CD4-positive, alpha-beta T cell treated with Interleukin-12 subunit alpha and Interleukin-12 subunit beta, for 1 hour (primary cell): ENCODE measurements at places on chromosomes 2 and 18.

GRCh38 chr2:112758711-112759110, 5.7 kb downstream of the CKAP2L start:
- DNase-seq, result no peak

DNA sequence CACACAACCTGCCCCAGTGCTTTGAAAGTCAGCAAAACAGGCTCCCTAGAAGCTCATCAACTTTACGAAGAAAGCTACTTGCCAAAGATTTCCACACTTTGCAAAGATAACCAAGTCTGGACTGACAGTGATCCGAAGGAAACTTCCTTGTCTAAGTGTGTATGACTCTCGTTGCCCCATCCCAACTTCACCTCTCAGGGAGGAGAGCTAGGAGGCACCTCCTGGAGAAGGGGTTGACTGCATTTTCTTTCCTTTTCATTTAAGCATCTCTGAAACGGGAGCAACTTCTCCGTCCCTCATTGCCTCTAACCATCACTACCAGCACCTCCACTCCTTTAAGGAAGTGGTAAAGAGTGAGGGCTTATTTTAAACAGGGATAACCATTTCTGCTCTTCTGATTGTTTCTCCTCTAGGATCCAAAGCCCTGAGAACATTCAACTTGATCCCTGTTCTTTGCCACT, 7.0 kb downstream of the ZEB2 start:
- DNase-seq, result no peak

DNA sequence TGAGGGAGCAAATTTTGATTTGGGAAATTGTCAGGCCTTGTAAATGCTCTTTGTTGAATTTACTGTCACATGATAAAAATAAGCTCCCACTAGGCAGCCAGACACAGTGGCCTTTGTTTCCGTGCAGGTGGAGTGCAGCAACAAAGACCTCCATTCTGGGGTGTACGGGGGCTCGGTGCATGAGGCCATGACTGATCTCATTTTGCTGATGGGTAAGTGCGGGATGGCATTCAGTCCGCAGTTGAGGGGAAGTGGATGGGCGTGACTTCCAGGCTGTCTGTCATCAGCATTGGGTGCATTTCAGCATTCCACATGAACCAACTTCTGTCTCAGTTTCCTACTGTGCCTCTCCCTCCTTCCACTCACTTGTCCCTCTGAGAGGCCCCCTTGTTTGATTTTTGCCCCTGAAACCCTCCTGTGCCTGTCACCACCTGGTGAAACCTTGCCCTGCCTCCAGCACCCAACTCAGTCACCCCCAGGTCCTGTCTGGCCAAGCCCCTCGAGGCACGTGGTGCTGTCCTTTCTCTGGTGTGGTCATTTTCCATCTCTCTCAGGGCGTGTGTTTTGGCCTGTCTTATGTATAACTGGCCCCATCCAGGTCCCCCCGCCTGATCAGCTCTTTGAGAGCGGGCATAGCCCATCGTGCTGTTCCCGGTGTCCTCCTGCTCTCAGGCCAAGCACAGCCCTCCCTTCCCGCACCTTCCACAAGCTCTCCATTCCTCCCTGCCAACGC, 16.3 kb downstream of the CNDP2 start:
- DNase-seq, result no peak

- no peak for DNase-seq
Observed at GRCh38 chr2:143955401-143956065, 564.4 kb downstream of the ZEB2 start.

- DNase-seq, result no peak
Observed at GRCh38 chr2:59806486-59806885, 747.0 kb downstream of the BCL11A start.

DNA sequence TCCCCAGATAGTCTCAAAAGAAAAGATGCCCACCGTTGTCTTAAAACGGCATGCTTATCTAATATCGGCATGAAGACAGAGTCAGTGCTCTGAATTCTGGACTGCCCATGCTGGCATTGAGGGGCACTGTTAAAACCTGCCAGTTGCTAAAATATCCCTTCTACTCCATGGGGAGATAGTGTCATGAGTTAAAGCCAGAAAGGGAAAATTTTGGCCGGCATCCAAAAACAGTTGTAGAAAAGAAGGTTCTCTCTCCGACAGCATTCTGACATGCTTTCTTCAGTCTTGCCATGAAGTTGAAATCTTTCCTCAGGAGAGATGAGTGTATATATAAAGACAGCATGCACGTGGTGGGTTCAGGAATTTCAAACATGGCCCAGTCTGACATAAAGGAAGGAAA, 401.3 kb upstream of the PIK3C3 start:
- no peak for DNase-seq

DNA sequence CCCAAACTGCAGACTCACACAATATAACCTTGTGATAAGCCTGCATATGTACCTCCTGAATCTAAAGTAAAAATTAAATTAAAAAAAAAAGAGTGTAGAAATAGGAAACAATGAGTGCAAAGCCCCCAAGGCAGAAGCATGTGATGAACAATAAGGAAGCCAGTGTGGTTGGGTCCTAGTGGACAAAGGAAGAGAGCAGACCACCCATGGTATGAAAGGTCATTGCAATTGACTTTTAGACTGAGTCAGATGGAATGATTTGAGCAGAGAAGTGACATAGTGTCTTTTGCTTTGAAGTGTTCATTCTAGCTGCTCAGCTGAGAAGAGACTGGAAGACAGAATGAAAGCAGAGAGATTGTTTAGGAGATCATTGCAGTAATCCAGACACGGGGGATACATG, 417.1 kb downstream of the RAD51AP2 start:
- DNase-seq, result no peak

- DNase-seq, result no peak
Observed at GRCh38 chr2:202038471-202039277, 5.0 kb downstream of the FZD7 start.

DNA sequence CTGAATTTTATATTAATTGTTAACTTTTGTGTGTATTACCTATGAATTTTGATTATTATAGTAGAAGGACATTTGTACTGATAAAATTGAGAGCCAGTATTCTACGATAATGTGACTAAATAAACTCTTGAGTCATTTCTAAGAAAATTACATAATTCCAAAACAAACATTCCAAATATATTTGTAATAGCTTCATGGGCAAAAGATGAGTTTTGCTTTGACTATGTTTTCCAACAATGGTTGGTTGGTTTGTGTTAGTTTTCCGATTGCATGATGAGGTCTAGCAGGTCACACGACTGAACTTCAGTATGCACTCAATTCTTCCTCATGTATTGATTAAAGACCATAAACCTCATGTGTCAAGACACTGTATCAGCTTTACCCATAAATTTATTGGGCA, 71.7 kb upstream of the WDR75 start:
- no peak for DNase-seq

GRCh38 chr2:201064797-201065329, 6.6 kb downstream of the HYCC2 start:
- no peak for DNase-seq

GRCh38 chr2:128775914-128776285, 457.2 kb upstream of the HS6ST1 start:
- DNase-seq, result no peak

- no peak for DNase-seq
Observed at GRCh38 chr2:192140236-192140839, 54.4 kb downstream of the TMEFF2 start.

DNA sequence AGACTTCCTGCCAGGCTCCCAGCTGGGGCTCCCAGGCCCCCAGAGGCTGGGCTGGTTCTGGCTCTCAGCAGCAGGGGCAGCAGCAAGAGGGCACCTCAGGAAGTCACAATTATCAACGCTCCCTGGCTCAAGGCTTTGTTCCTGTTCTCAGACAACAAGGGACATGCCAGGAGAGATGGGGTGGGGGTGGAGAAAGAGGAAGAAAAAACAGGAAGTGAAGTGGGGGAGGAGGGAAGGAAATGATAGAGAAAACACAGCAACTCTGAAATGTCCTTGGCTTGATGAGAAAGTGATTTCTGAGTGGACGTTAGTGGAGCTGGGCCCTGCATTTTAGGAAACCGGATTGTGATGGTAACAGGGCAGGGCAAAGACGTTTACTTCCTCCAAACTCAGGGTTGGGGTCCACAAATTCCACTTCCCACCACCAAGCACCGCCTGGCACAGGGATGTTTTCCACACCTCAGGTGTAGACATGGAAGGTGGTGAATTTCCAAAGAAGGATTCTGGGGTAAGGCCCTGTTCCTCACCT, 40.4 kb downstream of the CYRIA start:
- DNase-seq, result peak; percentile 10

DNA sequence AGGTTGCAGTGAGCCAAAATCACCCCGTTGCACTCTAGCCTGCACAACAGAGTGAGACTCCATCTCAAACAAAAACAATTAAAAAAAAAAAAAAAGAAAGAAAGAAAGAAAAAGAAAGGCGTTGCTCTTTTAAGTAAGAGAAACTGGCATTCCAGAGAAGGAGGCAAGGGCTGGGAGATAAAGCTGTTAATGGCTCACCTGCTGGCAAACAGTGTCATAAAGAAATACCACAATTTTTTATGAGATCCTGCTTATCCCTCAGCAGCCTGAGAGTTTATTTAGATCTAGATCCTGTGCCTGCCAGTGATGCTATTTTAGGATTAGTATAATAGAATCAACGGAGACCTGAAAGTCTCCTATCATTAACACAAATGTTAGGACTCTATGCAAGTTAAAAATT, 16.3 kb downstream of the SLC19A3 start:
- no peak for DNase-seq

GRCh38 chr2:188170356-188170755, 121.3 kb upstream of the GULP1 start:
- no peak for DNase-seq

DNA sequence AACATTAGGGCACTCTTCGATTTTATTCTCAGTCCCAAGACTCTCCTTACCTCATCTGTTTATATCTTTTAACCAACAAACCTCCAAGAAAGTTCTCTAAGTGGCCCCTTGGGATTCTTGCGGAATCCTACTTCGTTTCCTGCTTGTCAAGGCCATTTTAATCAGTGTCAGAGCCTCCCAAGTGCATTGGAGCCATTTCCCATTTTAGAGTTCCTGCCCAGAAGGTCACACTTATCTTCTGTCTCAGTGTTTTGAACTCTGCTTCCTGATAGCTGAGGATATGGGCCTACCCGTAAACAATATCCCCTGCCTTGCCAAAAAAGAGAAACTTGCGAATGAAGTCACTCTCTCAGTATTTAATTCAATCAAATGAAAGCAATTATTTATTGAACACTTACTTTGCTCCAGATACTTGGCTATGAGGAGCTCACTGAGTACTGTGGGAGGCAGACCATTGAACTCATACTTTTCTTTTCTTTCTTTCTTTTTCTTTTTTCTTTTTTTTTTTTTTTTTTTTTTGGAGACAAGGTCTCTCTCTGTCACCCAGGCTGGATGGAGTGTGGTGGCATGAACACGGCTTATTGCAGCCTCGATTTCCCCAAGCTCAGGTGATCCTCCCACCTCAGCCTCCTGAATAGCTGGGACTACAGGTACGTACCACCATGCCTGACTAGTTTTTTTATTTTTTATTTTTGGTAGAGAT, 5.7 kb upstream of the NOSTRIN start:
- DNase-seq, result no peak

- no peak for DNase-seq
Observed at GRCh38 chr2:41151746-41152145, 699.9 kb upstream of the SLC8A1 start.

GRCh38 chr2:121723316-121723715, 13.4 kb downstream of the NIFK start:
- no peak for DNase-seq

DNA sequence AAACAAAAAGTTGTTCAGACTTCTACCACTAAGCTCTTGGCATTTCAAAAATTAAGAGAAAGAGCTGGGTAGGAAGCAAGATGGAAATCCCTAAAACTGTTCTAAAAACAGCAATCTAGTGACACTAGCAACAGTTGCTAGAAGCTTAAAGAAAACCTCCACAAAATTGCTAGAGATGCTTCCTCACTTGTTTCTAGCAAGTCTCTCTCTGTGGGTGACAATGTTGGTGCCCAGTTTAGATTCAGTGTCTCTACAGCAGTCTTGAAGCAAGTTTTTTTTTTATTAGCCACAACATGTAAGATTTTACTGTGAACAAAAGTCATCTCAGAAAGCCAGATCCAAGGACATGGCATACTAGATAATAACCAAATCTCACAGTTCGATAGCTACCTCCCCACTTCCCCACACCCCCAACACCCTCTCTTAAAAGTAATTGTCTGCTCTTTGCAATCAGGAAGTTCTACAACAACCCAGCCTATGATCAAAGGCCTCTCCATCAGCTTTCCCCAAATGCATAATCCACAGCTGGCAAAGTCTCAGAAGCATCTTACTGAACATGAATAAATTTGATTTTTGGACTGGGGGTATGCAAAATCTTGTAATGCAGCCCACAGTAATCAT, 70.0 kb downstream of the ANKRD44 start:
- peak; percentile 55 for DNase-seq

DNA sequence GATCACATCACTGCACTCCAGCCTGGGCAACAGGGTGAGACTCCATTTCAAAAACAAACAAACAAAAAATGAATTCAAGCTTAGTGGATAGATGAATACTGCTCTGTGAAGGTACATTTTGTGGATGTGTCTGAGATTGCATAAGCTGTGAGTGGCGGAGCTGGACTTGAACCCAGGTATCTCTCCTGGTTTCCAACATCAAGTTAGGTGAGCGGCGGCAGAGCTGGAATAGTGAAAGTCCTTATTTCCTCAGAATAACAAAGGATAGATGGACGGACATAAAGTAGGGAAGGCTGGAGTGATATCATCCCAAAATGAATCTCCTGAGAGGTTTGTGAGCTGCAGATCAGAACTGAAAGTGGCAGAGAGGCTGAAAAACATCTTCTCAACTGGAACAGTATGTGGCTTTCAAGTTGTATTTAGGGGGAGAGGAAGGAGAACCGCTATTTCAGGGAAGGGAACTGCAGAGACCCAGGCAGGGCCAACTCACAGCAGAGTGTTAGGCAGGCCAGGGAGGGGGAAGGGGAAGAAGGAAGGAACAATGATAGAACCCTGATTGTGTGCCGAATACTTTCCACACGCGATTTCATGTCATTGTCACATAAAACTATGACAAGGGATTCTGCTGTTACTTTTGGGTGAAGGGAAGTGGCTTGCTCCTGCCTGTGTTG, 106.2 kb downstream of the LPIN1 start:
- DNase-seq, result no peak

DNA sequence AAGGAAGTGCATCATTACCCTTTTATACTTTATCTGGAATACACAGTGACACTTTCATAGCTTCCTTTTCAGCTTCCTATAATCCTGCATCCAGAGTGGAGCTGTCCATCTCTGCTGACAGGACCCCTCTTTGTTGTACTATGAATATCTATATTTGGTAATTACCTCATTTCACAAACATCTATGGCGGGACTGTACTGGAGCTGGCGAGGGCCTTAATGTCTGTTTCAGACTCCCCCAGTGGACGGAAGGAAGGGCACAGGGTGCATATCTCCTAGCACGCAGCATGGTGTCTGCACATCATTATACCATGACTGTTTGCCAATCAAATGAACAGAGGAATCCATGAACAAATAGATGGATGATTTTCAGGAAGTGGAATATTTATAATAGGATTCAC, 142.3 kb downstream of the SOX11 start:
- no peak for DNase-seq
